ENCODE measurements at places on chromosomes 1 and 21.

DNA sequence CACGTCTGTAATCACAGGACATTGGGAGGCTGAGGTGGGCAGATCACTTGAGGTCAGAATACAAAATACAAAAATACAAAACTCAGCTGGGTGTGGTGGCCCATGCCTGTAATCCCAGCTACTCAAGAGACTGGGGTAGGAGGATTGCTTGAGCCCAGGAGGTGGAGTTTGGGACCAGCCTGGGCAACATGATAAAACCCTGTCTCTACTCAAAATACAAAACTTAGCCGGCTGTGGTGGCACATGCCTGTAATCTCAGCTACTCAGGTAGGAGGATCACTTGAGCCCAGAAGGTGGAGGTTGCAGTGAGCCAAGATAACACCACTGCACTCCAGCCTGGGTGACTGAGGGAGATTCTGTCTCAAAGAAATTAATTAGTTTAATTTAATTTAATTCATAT, 6.5 kb upstream of the ITLN1 start:
- DNase-seq: no peak

DNA sequence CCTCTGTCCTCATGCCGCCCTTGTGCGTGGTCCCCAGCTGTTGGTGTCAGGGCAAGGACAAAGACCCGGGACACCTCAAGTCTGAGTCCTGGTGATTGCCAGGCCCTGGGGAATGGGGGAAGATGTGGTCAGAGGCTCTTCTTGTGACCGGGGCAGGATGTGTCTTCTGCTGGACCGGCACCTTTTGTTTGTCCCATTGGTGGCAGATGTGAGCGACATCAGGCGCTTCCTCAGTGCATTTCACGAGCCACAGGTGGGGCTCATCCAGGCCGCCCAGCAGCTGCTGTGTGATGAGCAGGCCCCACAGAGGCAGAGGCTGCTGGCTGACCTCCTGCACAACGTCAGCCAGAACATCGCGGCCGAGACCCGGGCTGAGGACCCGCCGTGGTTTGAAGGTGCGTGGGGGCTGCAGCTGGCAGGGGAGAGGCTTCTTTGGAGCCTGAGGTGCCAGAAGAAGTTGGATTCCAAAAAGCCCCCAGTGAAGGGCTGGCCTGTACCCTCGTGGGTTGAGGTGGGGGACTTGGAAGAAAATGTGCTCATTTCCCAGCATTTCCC, 8.4 kb downstream of the DFFB start:
- DNase-seq: no peak

GRCh38 chr1:200035397-200035955, 8.0 kb downstream of the NR5A2 start:
- no peak for DNase-seq

DNA sequence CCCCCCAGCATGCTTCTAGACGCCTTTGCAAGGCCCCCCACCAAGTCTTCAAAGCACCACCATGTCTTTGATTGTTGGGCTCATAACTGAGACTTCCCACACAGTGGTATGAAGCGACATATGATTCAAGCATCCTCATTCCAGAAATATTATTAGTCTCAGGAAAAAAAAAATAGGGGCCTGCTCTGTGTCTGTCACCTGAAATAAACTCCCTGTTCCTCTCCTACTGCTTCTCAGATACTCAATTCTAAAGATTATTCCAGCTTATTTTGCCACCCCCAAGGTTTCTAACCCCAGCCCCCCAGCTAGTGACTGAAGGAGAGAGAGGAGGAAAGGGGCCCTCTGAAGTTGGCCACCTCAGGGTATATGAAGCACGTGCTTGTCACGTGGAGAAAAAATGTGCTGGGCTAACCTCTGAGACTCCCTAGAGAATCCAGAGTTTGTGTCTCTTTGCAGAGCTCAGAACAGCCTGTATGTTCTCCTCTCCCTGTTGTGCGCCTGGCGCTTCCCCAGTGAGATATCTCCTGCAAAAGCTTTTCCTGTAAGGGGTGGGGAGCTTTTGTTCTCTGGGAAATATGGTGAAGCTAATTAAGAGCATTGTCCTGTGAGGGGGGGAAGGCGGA, 35.9 kb upstream of the RASAL2 start:
- no peak for DNase-seq

GRCh38 chr1:188594542-188595235, 1765.9 kb downstream of the PLA2G4A start:
- no peak for DNase-seq

DNA sequence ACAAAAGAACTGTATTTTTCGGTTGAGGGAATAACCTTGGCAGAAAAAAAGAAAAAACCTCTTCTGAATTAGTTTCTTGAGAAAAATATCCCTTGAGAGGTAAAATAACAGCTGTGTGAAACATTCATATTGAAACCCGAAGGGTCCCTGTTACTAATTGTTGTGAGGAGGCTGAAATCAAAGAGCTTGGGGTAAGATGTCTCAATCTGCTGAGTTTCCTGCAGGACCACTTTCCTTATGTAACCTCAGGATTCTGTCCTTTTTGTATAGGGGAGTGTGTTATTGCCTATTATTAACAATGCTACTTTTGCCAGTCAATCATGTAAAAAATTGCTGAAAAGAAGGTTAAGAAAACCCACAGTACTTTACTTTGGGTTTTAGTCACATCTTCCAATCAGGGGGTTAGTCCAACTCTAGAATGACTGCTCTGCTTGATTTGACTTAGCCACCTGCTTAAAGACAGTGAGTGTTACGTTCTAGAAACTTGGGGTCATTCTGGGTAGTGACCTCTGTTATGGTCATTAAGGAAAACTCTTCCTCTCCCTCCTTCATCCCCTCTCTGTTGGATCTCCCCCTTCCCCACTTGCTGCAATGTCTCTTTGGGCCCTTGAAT, 138.8 kb downstream of the GIPC2 start:
- DNase-seq: no peak

DNA sequence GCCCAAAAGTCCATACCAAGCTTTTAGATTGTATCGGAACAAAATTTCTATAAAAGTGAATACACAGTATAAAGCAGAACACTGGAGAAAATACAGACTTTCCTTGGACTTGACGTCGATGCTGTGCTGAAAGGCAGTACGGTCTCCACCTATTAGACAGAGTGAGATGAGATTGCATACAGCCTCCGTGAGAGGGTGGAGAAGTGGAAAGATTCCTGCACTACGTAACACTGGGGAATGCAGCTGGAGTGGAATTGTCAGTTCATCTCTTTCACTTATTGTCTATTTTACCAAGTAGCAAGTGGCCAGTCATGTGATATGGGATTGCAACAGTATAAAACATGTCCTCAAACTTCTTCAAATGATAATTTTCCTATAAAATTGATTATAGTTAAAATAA, 209.5 kb downstream of the ZP4 start:
- no peak for DNase-seq

- DNase-seq: no peak
Measured at GRCh38 chr1:100438789-100439188, 86.5 kb downstream of the CDC14A start.

DNA sequence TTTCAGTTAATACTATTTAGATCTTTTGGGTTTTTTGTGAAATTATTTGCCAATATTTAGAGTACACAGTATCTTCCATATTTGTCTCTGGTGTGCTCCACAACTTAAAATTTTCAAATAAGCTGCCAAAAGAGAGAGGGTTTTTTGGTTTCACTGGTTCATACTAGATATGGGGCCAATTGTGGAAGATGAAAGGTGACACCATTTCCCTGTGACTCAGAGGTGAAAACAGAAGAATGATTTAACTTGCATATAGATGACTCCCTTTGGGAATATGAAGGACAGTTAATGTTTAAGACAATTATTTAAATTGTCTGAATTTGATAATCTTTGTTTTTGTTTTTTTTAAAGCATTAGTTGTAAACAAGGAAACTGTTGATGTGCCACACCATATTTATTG, 37.5 kb downstream of the IVNS1ABP start:
- no peak for DNase-seq

- no peak for DNase-seq
Measured at GRCh38 chr1:54028306-54029251, 10.6 kb upstream of the LDLRAD1 start.

DNA sequence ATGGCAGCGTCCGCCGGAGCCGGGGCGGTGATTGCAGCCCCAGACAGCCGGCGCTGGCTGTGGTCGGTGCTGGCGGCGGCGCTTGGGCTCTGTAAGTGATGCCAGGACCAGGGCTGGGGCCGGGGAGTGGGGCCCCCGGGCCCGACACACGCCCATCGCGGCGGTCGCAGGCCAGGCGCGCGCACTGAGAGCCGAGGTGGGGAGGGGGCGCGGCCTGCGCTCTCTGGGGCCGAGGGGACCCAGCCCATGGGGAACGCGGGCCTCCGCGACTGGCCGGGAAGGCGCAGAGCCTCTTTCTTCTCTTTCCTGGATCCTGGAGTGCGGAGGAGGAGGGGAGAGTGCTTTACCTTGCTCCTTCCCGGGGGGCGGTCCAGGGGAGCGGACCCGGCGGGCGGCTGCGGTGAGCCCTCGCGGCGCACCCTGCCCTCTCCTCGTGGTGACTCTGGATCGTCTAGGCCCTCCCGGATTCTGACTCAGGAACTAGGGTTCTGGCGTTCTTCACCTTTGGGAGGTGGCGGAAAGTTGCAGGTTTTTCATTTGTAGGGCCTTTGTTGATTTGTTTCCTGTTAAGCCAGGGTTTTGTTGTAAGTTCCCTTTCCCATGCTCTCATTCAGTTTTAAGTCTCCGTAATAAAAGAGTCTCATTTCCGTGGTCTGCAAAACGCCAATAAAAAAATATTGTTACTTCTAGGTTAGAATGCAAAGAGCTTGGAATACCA, 529 bp downstream of the MPZL1 start:
- peak; percentile 75 for DNase-seq

DNA sequence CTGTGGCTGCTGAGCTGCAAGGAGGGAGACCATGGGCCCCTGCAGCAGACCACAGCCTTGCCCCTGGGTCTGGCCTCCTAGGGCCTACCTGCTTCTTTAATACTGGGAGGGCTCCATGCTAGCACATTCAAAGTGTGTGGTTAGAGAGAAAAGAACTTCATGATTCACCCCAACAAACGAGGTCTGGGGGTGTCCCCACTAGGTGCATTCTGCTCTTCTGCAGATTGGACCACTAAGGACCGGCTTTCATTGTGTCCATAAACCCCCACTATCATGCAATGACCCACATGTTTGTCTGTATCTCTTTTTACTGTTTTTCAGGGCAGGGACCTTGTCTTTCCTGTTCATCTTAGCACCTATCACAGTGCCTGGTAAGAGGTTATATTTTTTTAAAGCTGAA, 185.4 kb downstream of the OMA1 start:
- DNase-seq: no peak

- no peak for DNase-seq
Measured at GRCh38 chr1:232226197-232226712, 403.7 kb downstream of the SIPA1L2 start.

DNA sequence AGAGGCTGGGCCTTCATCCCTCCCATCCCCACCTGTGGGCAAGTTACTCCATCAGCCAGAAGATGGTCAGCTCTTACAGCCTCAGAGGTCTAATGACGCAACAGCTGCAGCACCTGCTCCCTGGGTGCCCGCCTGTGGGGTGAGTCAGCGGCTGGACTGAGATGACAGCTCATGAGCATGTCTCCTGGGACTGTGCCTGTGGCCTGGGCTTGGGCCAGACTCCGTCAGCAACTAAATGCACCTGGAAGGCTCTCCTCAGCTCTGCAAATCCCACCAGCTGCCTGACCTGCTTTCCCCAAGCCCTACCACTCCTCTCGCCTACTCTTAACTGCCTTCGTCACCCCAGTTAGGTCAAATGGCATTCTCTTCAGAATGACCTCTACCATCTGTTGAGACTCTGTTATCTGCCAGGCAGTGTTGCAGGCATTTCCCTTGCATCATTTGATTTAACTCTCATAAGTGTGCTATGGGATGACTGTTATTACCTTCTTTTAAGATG, 47.7 kb downstream of the ETS2 start:
- peak; percentile 55 for DNase-seq

DNA sequence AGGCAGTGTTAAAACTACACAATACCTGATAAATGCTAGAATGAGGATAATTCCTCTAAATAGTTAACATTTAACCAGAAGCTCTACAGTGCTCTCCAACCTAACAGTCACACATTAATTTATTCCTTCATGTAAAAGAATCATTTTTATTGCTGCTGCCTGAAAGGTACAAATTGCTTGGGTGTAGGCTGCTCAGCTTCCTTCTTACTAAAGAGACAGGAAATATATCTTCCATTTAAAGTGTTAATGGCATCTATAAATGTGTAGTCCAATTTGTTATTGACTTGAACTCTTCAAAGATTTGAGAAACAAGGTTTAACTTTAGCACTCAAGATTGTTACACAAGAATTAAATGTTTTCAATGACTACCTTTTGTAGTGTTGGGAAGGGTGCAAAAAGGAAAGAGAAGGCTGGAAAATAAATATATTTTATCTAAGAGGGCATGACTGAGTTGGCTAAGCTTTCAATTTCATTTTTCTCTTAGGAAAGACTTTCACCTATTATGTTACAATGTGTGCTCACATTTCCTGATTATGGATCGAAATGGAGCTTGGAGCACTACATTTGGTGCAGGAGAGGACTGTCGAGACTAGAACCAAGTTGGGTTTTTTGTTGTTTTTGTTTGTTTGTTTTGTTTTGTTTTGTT, 105.5 kb upstream of the CACYBP start:
- DNase-seq: no peak

GRCh38 chr1:153356392-153357075, 1.1 kb upstream of the S100A9 start:
- peak; percentile 55 for DNase-seq

DNA sequence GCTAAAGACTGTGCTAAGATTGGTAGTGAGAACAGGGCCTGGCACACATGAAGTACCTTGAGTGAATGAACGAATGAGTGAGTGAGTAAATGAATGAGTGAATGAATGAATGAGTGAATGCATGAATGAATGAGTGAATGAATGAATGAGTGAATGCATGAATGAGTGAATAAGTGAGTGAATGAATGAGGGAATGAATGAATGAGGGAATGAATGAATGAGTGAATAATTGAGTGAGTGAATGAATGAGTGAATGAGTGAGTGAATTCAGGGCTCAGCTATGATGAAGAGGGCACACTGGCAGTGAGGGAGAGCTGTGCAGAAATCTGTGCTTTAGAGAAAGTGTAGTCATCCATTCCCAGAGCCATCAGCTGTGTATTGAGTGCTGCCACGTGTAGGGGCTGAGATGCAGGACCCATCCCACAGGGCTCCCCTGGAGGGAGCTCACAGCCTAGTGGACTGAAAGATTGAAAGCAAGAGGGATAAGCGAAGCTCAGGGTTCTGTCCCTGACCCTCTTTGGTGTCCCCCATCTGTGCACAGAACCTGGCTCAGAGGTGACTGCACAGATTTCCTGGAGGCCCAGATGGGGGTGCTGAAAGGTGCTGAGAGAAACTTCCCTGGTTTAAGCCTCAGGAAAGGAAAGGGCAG, 217.9 kb upstream of the VAMP3 start:
- no peak for DNase-seq

DNA sequence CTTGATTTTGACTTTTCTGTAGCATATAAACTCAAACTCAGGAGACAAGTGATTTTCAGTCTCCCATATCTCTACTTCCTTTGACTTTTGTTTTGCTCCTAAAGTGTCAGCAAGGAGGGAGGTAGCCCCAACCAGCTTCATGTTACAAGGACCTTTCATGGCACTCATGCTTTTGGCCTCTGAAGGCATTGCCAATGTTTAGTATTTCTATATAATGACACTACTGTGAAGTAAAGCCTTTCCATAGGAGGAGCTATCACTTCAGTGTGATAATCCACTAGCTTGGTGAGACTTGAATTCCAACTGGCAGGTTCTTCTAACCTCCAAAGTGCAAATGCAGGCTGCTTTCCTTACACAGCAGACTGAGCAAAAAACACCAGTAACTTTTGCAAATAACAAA, 14.4 kb downstream of the COLGALT2 start:
- no peak for DNase-seq

GRCh38 chr1:242467556-242468145, 56.8 kb downstream of the PLD5 start:
- no peak for DNase-seq

GRCh38 chr1:210467440-210468043, 138.8 kb downstream of the HHAT start:
- no peak for DNase-seq

Measured in type B pancreatic cell (in vitro differentiated cells).